ENCODE measurements at places on chromosomes 5 and 9.

GRCh38 chr9:131667576-131667975, 72.3 kb downstream of the RAPGEF1 start:
- DNase-seq: no peak

DNA sequence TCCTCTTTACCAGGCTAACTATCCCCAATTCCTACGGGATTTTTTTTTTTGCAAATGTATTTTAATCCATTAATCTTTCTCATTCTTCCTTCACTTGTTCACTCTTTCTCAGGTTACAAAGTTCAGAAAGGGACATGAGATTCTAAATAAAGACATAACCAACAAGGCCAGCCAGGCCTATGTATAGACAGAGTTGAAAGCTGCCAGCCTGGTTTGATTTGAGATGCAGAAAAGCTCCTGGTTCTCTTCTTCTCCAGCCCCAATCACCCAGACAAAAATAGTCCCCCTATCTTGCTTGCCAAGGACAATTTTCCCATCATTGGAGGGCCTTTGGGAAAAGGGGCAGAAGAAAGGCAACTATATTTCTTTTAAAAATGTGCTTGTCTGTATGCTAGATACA, 398.8 kb downstream of the NFIB start:
- DNase-seq: no peak

DNA sequence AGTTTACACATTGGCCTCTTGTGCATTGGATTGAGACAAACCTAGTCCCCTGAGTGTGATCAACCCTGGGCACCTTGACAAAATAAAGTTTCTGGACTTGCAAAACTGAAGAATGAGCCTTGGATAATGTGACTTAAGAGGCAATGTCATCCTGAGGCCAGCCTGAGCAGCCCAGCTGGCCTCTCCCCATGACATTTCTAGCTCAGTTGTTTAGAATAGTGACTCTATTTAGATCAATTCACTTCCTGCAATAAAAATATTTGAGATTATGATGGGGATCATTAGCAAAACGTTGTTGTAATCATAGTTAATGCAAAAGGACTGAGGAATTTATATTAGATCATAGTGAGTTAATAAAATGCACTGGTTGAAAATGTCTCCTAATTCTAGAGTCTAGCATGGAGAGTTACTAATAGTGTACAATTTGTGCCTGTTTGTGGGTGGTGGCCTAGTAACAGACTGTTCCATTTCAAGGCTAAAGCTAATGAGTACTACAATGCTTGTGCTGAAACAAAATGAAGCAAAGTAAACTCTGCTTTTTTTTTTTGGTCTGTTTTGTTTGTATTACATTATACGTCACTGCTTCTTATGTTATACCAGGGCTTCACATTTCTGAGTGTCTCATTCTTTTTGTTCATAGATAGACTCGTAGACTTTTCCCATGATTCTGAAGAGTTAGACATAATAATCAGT, 10.9 kb upstream of the RHOBTB3 start:
- DNase-seq: no peak

GRCh38 chr9:132516911-132517310, 65.5 kb upstream of the BARHL1 start:
- no peak for DNase-seq

DNA sequence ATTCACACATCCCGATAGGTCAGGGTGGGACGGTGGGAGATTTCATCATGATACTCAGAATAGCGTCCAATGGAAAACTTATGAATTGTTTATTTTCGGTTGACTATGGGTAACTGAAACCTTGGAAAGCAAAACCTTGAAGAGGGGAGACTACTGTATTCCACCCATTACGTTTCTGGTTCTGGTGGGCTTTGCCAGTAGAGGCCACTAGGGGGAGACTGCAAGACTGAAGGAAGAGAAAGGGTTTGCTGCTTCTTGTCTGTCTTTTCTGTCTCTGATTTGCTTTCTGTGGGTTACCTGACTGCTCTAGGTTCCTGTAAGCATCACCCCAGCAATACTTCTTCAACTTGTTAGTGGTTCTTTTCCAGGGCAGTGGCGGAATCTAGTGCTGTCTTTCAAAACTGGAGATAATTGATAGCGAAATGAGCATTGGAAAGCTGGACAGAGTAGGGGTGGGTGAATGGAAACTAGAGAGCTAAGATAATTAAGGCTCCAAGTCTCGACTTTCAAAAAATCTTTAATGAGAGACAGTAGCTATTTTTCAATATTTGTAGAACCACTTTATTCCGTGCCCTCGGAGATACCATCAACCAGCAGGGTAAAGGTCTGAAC, 27.0 kb downstream of the GRIN3A start:
- peak; percentile 13 for DNase-seq

- no peak for DNase-seq
Observed at GRCh38 chr5:4405614-4406219, 734.4 kb upstream of the ADAMTS16 start.

DNA sequence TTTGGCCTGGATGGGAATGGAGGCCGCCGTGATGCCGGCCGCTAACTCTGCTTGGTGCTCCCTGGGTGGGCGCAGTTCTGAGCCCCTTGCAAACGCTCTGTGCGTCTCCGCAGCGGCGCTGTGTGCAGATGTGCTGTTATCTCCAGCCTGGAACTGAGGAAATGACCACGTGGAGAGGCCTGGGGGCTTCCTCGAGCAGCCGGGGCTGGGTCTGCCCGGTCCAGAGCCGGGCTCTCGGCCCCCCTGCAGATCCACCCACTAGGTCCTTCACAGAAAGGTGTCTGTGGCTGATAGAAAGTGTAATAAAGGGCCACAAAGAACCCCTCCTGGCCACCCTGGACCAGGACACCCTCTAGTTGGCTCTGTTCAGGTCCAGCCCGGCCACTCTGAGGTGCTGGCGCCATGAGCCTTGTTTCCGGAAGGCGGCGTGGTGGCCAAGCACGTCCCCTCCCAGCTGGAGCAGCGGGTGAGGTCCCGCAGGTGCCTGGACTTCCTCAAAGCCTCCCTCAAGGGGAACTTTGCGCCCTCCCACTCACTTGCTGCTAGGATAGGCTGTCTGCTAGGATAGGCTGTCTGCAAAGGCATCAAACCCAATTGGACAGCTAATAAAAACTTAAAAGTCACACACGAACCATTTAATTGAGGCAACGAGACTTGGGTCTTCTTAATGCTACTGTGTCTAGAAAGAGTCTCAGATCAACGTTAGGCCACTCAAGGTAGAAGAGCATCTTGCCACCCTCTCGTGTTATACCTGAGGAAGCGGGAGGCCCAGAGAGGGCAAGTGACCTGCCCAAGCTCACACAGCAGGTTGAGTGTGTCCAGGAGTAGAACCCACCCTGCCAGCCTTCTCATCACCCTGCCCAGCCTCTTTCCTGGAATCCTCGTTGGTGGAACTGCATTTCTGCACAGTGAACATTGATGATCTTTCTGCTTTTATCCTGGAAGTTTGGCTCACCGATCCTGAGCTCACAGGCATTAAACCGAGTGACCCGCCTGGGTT, 109.3 kb upstream of the FCN2 start:
- DNase-seq: no peak

- no peak for DNase-seq
Observed at GRCh38 chr9:71733176-71733575, 35.1 kb downstream of the CEMIP2 start.

- no peak for DNase-seq
Observed at GRCh38 chr9:99013550-99013949, 69.8 kb downstream of the COL15A1 start.

DNA sequence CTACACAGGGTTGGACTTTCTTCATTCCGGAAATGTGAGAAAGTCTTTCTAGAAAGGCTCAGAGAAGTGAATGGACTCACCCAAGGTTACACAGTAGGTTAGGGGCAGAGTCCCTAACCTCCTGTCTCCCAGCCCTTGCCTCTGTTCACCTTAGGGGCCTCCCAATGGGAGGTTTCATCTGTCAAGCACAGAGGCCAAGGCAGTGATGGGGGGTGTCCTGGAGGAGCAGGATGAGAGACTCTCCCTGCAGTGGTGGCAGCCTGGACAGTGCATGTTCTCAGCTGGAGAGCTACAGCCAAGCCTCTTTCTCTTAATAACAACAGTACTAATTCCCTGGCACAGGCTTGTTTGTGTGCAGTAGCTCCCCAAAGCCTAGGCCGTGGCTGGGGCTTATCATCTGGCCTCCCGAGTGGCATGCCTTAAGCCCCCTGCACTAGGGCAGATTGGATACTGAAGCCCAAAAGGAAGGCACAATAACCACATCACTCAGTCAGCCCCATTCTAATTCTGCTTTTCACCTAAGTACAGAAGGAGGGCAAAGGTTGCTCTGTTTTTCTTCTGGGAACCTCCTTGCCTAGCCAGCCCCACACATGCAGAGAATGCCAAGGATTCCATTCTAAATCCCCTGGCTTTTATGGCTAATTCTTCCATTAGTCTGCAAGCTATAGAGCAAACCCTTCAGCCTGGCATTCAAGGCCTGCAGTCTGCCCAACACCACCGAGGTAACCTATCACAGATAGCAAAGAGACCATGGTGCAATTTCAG, 50.2 kb upstream of the XPA start:
- DNase-seq: peak; percentile 9
